ENCODE measurements at places on chromosomes 7 and 10. TPM values are rescaled to one million over a fixed set of nuclear protein-coding genes. Genes with fewer than 3 reads are reported as not detected.

The GHRHR gene
- not detected for total RNA-seq

The POP7 gene
- total RNA-seq: 46.7 TPM

The ABCB1 gene
- 0.97 TPM for total RNA-seq

The OPALIN gene
- not detected for total RNA-seq

The ANLN gene
- total RNA-seq: 119 TPM

The ZNF32 gene
- 29.0 TPM for total RNA-seq

The CFAP43 gene
- under 0.01 TPM for total RNA-seq

The TSPAN12 gene
- total RNA-seq: 4.7 TPM

The TMEM225B gene
- total RNA-seq: 0.43 TPM

The SLC26A5 gene
- total RNA-seq: not detected

The GALNT17 gene
- not detected for total RNA-seq

The GIMAP6 gene
- not detected for total RNA-seq

The CCDC3 gene
- total RNA-seq: 0.43 TPM

- DNase-seq: peak; percentile 38
Measured at GRCh38 chr7:128770233-128770632, 5.4 kb downstream of the OPN1SW start.

DNA sequence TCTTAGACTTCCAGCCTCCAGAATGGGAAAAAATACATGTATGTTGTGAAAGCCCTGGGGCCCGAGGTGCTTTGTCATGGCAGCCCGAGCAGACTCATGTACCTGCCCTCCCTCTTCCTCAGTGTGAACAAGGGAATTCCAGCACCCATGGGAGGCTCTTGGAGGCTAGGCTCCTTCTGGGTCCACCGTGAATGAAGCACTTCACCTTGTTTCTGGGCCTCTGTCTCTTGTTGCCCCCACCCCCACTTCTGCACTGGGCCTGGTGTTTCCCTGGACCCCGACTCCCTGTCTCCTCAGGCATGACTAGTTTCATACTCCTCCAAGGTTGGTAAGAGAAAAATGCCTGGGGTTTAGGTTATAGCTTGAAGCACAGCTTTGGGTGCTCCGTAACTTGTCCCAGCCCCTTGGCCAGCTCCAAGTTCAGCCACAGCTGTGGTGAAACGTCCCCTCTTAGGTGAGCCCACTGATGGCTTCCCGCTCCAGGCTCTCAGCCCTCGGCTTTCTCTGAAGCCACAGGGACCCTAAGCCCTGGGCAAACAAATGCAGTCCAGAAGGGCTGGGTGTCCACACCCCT, 30.2 kb upstream of the ARHGAP22 start:
- no peak for DNase-seq

- peak; percentile 23 for DNase-seq
Measured at GRCh38 chr7:78018641-78019446, 220.3 kb downstream of the PHTF2 start.

- DNase-seq: no peak
Measured at GRCh38 chr10:51462076-51462779, 237.2 kb downstream of the CSTF2T start.

- DNase-seq: no peak
Measured at GRCh38 chr10:85601526-85601925, 765.1 kb downstream of the GRID1 start.

GRCh38 chr7:42137941-42138340, 99.1 kb downstream of the GLI3 start:
- DNase-seq: peak; percentile 50

- no peak for DNase-seq
Measured at GRCh38 chr10:21130108-21130507, 233.0 kb upstream of the NEBL start.

GRCh38 chr7:77714195-77714594, 17.9 kb downstream of the RSBN1L start:
- DNase-seq: peak; percentile 86

GRCh38 chr7:131509781-131510180, 46.6 kb downstream of the PODXL start:
- no peak for DNase-seq

DNA sequence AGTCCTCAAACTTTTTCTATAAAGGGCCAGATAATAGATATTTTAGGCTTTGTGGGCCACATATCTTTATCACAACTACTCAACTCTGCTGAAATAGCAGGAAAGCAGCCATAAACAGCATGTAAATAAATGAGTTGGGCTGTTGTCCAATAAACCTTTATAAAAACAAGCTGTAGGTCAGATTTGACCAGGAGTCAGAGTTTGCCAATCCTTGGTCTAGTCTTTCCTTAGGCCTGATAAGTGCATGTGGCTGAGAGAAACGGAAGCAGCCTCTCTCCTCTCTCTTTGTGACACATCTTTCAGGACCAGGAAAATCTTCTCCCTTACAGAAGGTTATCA, 724.5 kb downstream of the GRID1 start:
- peak; percentile 31 for DNase-seq

DNA sequence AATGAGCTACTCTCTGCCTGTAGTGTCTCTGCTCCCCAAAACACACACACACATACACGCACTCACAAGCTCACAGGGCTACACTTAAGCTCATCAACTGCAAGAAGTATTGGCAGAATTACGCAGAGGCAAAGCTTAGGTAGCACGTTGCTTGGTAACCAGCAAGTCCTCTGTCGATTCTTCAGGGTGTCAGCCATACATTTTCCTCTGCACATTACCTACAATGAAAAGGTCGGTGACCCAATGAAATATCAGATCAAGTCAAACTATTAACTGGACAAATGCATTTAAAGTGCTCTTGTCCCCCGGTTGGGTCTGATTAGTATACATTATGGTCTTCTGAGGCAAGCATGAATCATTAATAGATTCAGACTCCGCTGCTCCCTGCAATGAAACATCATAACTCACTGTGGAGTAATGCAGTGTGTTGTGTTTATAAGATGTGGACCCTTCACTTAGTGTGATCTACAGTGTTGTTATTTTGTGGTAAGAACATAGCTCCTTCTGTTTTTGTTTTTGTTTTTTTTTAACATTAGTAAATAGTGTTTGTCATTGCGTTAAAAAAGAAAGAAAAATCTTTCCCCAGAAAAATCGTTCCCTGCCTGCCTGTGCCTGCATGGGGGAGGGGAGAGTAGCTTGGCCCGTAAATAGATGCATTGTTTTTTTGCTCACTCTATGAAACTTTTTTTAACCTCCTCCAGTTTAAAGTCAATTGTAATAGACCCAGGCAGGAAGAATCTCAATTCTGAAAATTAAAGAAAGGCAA, 325.5 kb downstream of the SFMBT2 start:
- DNase-seq: peak; percentile 30

- DNase-seq: peak; percentile 17
Measured at GRCh38 chr7:74006451-74007241, 21.3 kb upstream of the ELN start.

DNA sequence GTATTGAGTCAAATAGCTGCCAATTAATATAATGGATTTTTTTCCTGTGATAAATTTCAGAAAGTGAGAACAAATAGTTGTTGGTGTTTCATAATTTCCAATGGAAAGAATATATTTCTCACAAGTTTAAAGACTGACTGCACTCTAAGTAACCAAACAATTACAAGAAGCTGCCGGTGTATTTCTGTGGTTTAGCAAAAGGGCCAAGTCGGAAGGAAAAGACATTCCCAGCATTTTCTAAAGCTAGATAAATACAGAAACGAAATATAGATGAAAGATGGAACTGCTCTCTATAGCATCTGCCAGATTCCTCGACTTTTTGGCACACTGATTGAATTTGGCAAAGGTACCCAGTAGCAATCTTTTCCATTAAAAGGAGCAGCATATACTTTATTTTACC, 92.7 kb upstream of the MKX start:
- DNase-seq: no peak

DNA sequence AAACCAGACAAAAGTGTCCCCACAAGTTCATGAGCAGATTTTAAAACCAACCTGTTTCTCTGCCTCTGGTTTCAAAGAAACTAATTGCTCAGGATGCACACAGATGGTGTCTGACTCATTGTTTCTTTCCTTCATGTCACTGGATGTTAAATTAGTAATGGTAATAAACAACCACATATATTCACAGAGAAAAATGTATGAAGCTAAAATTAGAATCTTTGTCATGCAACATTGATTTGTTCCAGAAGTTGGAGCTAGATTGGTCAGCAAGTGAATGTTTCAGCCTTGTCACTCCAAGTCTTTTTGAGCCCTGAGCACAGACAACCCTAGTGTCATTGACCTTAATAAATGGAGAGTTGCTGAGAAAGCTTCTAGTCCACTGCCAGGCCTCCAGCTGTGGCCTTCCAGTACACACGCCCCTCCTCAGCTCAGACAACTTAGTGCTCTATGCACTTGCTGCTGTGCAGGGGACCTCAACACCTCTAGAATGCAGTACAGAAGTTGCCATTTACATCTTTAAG, 175.9 kb downstream of the CCDC71L start:
- peak; percentile 75 for DNase-seq

GRCh38 chr7:140484951-140485499, 5.7 kb upstream of the MKRN1 start:
- no peak for DNase-seq

GRCh38 chr10:112091703-112092102, 91.9 kb downstream of the GPAM start:
- DNase-seq: no peak

GRCh38 chr10:42691361-42692120, 53.2 kb upstream of the ZNF33B start:
- DNase-seq: no peak

DNA sequence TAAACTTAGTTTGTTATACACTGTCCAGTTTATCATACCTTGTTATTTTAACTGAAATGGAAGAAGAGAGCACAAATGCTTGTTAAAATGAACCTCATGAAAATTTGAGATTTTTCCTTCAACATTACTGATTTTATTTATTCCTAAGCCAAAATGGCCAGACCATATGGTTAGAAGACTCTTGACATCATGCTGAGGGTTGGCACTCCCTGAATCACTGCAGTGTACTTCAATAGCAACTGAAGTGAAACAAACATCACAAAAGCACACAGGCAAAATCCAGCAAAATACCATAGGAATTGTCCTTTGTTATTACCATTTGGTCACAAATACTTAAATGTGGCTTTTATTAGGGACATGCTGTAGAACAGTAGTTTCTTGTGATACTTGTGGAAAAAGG, 347.8 kb downstream of the NXPH1 start:
- no peak for DNase-seq

- DNase-seq: no peak
Measured at GRCh38 chr7:151795168-151795811, 81.6 kb downstream of the PRKAG2 start.

DNA sequence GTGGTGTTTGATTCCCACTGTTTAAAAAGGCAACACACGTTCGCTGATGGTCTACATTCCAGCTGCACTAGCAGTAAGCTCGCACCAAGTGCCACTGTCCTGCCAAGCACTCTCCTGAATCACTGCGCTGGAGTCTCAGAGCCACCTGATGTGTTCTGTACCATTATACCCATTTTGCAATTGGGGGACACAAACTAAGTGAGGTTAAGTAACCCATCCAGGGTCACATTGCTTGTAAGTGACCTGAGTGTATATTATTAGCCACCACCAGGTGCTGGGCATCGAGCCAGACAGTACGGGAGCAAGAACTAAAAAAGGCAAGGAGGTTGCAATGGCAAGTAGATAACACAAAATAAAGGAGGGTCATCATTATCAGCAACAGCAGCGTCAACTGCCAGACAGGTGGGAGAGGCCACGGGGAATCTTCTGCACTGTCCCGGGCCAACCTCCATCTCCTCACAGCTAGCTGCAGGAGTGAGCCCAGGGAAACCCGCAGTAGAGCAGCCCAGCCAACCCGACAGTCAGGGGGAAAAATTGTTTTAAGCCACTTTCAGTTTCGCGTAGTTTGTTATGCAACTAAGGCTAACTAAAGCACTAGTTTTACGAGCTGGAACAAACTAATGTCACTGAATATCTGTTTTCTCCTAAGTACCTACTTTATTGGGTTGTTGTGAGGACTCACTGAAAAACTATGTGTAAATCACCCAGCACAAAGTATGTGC, 712 bp upstream of the CPVL start:
- DNase-seq: peak; percentile 57

GRCh38 chr7:100035876-100036275, 13.7 kb upstream of the ZSCAN21 start:
- DNase-seq: peak; percentile 10

- DNase-seq: no peak
Measured at GRCh38 chr10:14635043-14635710, 139.5 kb downstream of the FAM107B start.

GRCh38 chr7:154438571-154439367, 386.6 kb downstream of the DPP6 start:
- DNase-seq: no peak

DNA sequence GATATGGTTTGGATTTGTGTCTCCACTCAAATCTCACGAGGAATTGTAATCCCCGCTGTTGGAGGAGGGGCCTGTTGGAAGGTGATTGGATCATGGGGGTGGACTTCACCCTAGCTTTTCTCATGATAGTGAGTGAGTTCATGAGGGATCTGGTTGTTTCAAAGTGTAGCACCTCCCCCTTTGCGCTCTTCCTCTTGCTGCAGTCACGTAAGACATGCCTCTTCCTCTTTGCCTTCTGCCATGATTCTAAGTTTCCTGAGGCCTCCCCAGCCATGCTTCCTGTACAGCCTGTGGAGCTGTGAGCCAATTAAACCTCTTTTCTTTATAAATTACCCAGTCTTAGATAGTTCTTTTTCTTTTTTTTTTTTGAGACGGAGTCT, 17.1 kb downstream of the CDNF start:
- DNase-seq: no peak

GRCh38 chr10:8539056-8539455, 484.6 kb downstream of the GATA3 start:
- DNase-seq: no peak

- no peak for DNase-seq
Measured at GRCh38 chr10:67722113-67722512, 26.1 kb upstream of the CTNNA3 start.

DNA sequence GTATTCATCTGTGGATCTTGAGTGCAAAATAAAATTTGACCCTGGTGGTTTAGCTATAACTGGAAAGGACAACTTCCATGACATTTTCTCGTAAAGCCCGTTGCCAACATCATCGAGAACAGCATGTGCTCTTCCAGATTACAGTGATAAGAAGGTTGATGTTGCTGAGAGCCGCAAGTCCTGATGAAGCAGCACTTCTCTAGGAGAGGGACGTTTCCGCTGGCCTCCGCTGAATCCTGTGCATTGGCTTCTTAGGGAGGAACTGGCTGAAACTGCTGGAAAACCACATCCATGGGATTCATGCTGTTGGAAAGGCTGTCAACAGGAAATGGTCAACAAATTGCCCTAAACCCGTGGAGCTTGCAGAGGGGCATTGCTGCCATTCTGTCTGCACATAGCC, 21.4 kb upstream of the ABCB5 start:
- peak; percentile 12 for DNase-seq

DNA sequence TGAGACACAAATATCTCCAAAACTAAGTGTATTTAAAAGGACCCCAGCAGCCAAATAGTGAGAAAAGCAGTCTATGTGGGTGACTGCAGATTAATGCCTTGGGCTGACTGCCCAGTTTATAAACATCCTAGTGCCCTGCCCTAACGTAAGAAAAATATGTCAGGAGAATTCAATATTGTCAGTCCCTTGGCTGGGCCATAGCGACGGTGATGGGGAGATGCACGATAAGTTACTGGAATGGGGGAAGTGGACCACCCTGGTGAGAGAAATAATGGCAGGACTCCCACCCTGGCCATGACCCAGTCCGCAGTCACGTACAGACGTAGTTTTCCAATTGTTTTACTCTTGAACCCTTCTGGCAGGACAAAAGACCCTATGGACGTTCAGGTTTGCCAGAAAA, 48.0 kb downstream of the JCAD start:
- no peak for DNase-seq

- peak; percentile 51 for DNase-seq
Measured at GRCh38 chr7:43112941-43113621, 634 bp downstream of the HECW1 start.
